ENCODE measurements at places on chromosomes 2 and 18. TPM values are rescaled to one million over a fixed set of nuclear protein-coding genes. Genes with fewer than 3 reads are reported as not detected.

- H3K4me3 ChIP-seq, result no peak overlapping the region
- no peaks in the 10 kb centered on the region for H3K27me3 ChIP-seq
- no peaks in the 10 kb centered on the region for H3K36me3 ChIP-seq
- H3K27ac ChIP-seq, result no peak overlapping the region
Measured at GRCh38 chr2:207558079-207558491, 28.3 kb downstream of the CREB1 start.

The SLC9A4 gene
- total RNA-seq, result not detected

GRCh38 chr2:105880637-105881036 is 135.9 kb downstream of the NCK2 start:
- peak overlapping the region; percentile 35 for H3K27ac ChIP-seq
- DNase-seq, result no peak
- no peaks in the 10 kb centered on the region for H3K27me3 ChIP-seq
- H3K4me3 ChIP-seq, result no peak overlapping the region
- H3K4me1 ChIP-seq, result no peaks in the 10 kb centered on the region
- peaks cover 4% of the 10 kb centered on the region for H3K36me3 ChIP-seq

The DYNC2LI1 gene
- 52.1 TPM for total RNA-seq

The GAREM1 gene
- 7.8 TPM for total RNA-seq

DNA sequence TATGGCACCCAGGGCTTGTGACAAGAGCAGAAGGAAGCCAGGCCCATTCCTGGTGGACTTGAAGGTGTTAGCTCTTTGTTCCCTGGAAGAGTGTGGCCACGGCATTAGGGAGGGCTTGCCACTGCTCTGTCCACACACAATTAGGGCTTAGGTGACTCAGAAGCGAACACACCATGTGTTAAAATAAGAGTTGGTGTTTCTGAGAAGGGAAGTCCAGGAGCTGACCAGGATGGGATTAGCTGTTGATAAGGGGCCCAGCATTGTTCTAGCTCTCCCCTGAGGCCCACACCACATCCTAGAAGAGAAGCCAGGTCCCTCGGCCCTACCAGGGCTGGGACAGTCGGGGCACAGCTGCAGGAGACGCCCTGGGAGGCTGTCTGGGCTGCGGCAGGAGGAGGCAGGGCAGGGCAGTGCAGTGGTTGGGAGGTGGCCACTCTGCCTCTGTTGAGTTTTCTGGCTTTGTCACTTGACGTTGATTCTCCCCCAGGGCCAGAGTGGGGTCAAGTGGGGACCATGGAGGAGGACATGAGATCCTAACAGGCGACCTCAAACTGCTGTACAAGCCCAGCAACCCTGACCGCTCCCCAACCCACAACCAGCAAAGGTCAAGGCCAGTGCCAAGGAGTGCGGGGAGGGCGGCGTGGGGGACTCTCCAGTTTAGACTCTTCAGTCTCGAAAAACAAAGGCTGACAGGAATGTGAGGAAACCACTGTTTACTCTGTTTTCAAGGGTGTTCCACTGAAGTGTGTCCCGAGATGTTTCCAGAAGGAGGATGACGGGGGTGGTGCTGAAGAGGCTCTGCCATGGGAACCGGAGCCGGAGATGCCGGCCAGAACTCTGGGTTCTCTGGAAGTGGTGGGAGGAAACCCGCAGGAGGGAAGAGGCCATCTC is 16.8 kb downstream of the GNLY start:
- no peaks in the 10 kb centered on the region for H3K36me3 ChIP-seq
- no peaks in the 10 kb centered on the region for H3K27me3 ChIP-seq
- peak overlapping the region; percentile 66 for H3K27ac ChIP-seq
- no peak overlapping the region for H3K4me3 ChIP-seq
- H3K4me1 ChIP-seq, result no peaks in the 10 kb centered on the region

DNA sequence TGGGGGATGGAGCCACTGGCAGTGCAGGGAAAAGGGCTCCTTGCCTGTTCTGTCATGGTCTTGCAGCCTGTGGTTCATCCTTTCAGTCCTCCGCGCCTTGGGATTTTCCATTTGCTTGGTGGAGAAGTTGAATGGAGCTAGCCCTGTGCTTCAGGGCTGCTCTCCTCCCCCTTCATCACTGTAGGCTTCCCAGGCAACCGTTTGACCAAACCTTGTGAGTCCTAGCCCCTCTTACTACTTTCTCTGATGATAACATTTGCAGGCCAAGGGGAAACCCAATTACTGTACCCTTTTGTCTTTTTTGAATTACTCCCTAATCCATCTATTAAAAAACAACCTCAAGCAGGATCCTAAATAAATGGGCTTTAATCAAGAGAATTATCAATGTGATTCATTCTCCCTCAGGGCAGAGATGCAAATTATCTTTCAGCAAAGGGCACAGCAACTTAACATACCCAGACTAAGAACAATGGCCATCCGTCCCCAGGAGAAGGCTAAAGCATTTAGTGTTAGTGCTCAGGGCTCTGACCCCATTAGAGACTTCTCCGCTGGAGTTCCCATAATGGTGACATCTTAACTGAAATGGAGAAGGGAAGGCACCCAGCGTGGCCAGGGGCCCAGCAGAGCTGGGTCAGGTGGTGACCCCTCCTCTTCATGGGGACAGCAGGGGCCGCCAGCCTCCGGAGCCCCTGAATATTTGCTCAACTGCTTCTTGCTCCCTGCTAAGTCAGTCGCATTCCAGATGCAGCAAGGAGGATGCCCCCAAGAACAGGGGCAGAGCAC is 40.7 kb downstream of the RHOB start:
- H3K4me1 ChIP-seq, result no peaks in the 10 kb centered on the region
- no peak overlapping the region for H3K4me3 ChIP-seq
- no peak overlapping the region for H3K27ac ChIP-seq
